KG1 (cell line): ENCODE measurements at places on chromosomes 1 and 21.

DNA sequence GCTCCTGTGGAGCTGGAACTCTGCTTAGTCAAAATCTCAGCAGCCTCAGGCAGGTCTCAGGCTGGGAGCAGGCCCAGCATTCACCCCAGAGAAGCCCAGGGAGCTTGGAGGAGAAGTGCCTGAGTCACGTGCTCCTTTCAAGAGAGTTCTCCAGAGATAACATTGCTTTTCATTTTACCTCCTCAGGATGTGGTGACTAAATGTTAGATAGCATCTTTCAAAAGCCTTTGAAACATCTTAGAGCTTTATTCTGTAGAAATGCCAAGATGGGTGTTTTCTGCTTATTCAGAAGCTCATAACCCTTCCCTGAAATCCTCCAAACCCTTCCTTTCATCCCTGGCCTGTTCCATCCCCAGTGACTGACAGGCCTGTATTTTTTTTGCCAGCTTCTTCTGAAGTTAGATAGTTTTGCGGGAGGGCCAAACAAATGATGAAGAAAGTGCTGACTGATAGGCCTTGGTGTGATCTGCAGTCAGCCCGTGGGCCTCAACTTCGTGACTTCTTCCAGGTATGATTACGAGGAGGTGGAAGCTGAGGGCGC is 58.0 kb downstream of the PGM1 start:
- no peak for DNase-seq

GRCh38 chr1:225685476-225686176 is 32.7 kb upstream of the ENAH start:
- DNase-seq, result no peak

GRCh38 chr1:95551201-95551600 is 317.2 kb downstream of the RWDD3 start:
- DNase-seq, result no peak

DNA sequence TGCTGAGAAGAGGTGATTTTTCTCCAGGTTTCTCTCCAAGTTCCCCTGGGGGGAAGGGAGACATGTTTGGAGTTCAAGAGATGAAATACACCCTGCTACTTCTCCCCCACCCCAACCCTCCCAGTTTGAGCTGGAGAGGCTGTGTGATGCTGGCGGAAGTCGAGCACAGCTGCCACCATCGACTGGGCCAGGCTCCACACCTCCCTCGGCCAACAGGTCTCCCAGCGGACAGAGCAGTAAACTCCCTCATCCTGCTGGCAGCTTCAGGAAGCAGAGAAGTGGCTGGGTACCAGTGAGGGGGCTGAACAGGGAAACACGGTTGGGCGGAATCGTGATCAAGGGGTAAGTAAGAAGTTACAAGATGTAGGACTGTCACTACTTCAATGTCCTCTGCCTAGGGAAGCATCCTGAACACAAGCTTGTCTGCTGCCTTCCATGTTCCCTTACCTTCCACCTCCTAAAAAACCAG is 6.6 kb upstream of the NHLH1 start:
- DNase-seq, result no peak
